ENCODE measurements at places on chromosomes 16 and 17. TPM values are rescaled to one million over a fixed set of nuclear protein-coding genes. Genes with fewer than 3 reads are reported as not detected.

The KRT12 gene
- not detected for total RNA-seq

The PCTP gene
- total RNA-seq: 20.0 TPM

The SLC13A2 gene
- 0.21 TPM for total RNA-seq

The HSPB9 gene
- not detected for total RNA-seq

The ADGRG1 gene
- total RNA-seq: 231 TPM

The CRAMP1 gene
- 16.1 TPM for total RNA-seq

The MARVELD3 gene
- total RNA-seq: 0.22 TPM

The LHX1 gene
- total RNA-seq: 2.6 TPM
